ENCODE measurements at places on chromosomes 5 and 9.

DNA sequence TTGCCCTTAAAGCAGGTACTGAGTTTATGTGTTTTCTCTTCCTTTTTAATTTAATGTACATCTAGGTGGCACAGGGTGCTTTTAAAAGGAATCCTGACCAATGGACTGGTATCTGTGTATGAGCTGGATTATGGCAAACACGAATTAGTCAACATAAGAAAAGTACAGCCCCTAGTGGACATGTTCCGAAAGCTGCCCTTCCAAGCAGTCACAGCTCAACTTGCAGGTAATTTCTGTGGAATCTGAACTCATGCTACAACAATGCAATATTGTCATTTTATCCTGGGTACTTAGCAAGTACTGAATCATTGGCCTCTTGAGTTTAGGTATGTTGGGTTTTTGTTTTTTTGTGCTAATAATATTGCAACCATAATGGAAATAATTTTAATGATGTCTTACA lies 14.4 kb upstream of the TMOD1 start:
- peak; percentile 37 for DNase-seq

- peak; percentile 94 for DNase-seq
These were observed 220.4 kb downstream of the ARRDC3 start for GRCh38 chr5:91162534-91163381.

GRCh38 chr9:86839522-86839921 lies 107.8 kb downstream of the GAS1 start:
- DNase-seq, result no peak

DNA sequence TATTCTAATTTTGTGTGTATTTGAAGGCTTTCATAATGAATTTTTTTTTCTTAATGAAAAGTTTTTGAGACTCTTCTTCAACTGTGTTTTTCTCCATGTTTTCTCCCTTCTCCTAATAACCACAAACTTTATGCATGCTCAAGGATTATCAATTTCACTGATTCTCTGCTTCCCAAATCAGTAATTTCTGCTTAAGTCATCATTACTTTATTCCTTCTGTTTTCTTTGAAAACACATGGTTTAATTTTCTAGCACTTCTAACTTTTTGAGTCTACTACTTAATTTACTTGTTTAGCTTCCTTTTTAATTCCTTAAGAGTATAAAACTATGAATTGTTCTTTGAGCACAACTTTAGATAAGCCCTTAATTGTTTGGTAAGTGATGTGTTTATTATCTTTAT lies 11.5 kb upstream of the FBN2 start:
- DNase-seq, result no peak

Measured in GM23248 (cell line).